Cardiac ventricle fibroblast (primary cell): ENCODE measurements at places on chromosomes 7 and 10. TPM values are rescaled to one million over a fixed set of nuclear protein-coding genes. Genes with fewer than 3 reads are reported as not detected.

COBL gene
- total RNA-seq = 0.06 TPM in 1 of 2 replicates, not detected in the other

FANK1 gene
- 1.5 and 4.6 TPM in 2 replicates for total RNA-seq

ARHGEF5 gene
- total RNA-seq = 2.2 and 2.8 TPM in 2 replicates

ZDHHC6 gene
- 12.9 and 13.9 TPM in 2 replicates for total RNA-seq

GPR158 gene
- total RNA-seq = 0.15 and 1.1 TPM in 2 replicates

FEZF1 gene
- not detected in 2 replicates for total RNA-seq

OAT gene
- total RNA-seq = 138 and 146 TPM in 2 replicates

KCNH2 gene
- not detected in 2 replicates for total RNA-seq

C10orf143 gene
- 1.1 and 3.2 TPM in 2 replicates for total RNA-seq

SLC13A1 gene
- total RNA-seq = not detected in 2 replicates

DOCK1 gene
- 37.8 and 38.4 TPM in 2 replicates for total RNA-seq

CNTNAP2 gene
- total RNA-seq = 0.05 and 0.31 TPM in 2 replicates

CUL2 gene
- 14.7 and 19.8 TPM in 2 replicates for total RNA-seq

MPP7 gene
- not detected in 2 replicates for total RNA-seq

MCM7 gene
- total RNA-seq = 11.0 and 17.1 TPM in 2 replicates

LIPN gene
- not detected in 2 replicates for total RNA-seq

PKD2L1 gene
- not detected in 2 replicates for total RNA-seq

GPR85 gene
- total RNA-seq = 0.39 and 0.50 TPM in 2 replicates

CAV1 gene
- total RNA-seq = 491 and 524 TPM in 2 replicates

CALY gene
- total RNA-seq = not detected in 2 replicates

GRM3 gene
- not detected in 2 replicates for total RNA-seq

FERD3L gene
- not detected in 2 replicates for total RNA-seq

NKX6-2 gene
- not detected in 2 replicates for total RNA-seq

KNDC1 gene
- 0.29 and 0.62 TPM in 2 replicates for total RNA-seq

GIMAP8 gene
- total RNA-seq = 0.62 and 0.64 TPM in 2 replicates

SLC26A5 gene
- not detected in 2 replicates for total RNA-seq

KLF14 gene
- not detected in 2 replicates for total RNA-seq

CHST3 gene
- total RNA-seq = 12.8 and 13.4 TPM in 2 replicates

CCDC172 gene
- not detected in 2 replicates for total RNA-seq

KCNMA1 gene
- 3.3 and 4.5 TPM in 2 replicates for total RNA-seq

SLC26A3 gene
- not detected in 2 replicates for total RNA-seq

RTKN2 gene
- not detected in 2 replicates for total RNA-seq

VIPR2 gene
- 0.06 TPM in 1 of 2 replicates, not detected in the other for total RNA-seq

EN2 gene
- total RNA-seq = 0.37 TPM in 1 of 2 replicates, not detected in the other

ENKUR gene
- 0.10 TPM in 1 of 2 replicates, not detected in the other for total RNA-seq

BET1 gene
- 39.8 and 41.4 TPM in 2 replicates for total RNA-seq

SCIN gene
- not detected in 2 replicates for total RNA-seq

CCZ1 gene
- total RNA-seq = 24.1 and 27.6 TPM in 2 replicates

TMEM213 gene
- not detected in 2 replicates for total RNA-seq

NANOS1 gene
- 1.7 and 2.0 TPM in 2 replicates for total RNA-seq

AOAH gene
- not detected in 2 replicates for total RNA-seq

RNF32 gene
- total RNA-seq = 1.5 and 1.7 TPM in 2 replicates

DIP2C gene
- total RNA-seq = 10.2 and 11.3 TPM in 2 replicates

TMEM229A gene
- 7.6 and 9.2 TPM in 2 replicates for total RNA-seq

PILRB gene
- 3.2 and 6.1 TPM in 2 replicates for total RNA-seq
